ENCODE measurements at places on chromosomes 5 and 9.

DNA sequence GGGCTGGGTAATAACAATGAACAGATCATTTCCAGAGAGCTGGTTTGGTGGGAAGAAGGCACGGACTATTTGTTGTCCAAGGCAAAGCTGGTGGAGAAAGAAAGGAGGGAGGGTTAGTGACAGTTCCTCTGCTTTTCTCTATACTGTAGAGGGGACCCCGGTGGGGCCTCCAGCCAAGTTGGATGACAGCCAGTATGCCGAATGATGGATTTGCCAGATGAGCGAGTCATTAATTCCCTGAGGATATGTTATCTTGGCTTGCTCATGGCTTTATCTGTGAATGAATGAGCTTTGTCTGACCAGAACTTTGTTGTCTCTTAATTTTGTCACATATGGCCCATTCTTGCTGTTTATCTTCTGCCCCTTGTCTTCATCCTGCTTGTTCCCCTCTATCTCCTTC, 158.6 kb upstream of the GLRA1 start:
- no peak for DNase-seq

DNA sequence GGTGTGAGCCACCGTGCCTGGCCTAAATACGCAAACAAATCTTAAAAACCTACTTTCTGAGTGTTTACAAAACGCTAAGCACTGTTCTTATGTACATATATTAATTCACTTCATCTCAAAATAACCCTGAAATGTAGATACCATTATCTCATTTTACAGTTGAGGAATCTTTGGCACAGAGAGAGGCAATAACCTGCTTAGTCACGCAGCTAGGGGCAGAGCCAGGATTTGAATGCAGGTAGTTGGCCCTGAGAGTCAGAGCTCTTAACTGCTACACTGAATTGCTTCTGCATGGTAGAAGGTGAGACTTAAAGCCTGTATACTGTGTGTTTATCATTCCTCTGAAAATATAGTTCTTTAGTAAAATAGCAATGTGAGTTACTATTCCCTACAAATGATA, 21.9 kb downstream of the ARHGEF37 start:
- no peak for DNase-seq

DNA sequence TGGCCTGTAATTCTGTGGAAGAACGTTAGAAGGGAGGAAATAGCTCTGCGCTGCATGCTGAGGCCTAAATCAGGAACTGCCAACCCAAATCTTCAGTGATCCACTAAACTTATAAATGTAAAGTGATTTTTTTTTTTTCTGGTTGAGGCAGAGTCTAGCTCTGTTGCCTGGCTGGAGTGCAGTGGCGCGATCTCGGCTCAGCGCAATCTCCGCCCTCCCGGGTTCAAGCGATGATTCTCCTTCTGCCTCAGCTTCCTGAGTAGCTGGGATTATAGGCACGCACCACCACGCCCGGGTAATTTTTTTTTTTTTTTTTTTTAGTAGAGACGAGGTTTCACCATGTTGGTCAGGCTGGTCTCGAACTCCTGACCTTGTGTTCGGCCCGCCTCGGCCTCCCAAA, 717.4 kb upstream of the FAM174A start:
- DNase-seq = no peak

DNA sequence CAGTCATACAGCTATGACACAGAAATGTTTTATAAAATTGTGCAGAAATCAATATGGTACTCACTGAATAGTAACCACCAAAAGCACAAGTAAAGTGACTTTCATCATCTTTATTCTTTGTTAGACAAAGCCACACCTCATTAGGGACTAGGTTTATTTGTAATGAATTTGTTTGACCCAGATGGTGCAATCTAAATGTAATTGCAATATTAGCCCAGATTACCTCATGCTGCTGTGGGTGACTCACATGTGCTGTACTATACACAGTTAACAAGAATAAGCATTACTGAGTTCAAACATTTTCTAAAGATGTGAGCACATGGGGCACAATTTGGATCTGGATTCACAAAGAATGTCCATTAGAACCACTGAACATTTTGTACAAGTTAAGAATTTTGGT, 759.3 kb upstream of the TYRP1 start:
- DNase-seq = no peak

DNA sequence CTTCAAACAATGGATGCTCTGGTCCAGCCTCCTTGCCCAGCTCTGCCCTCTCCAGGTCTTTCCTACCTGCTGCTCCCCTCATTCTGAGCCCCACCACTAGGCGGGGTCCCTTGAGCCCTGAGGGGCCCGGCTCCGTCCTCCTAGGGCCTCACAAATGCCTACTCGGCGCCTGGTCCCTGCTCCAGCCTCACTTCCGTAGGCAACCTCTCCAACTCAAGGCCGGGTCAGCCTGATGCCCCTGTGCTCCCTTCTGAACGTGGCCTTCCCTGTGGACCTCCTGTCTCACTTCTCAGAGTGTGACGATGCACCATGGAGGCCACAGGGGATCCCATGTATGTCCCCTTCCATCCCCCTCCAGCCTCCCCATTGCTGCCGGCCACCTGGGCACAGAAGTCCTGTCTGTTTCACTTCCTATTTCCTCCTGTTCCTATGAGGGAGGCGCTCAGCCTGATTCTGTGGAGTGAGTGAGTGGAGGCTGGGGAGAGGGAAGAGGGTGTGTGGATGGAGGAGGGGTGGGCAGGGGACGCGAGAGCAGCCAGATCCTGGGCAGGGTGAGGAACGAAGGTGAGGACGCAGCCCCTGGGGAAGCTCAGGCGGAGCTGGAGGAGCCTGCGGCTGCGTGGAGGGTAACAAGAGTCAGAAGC, 127.2 kb upstream of the FAM120A start:
- DNase-seq = no peak

DNA sequence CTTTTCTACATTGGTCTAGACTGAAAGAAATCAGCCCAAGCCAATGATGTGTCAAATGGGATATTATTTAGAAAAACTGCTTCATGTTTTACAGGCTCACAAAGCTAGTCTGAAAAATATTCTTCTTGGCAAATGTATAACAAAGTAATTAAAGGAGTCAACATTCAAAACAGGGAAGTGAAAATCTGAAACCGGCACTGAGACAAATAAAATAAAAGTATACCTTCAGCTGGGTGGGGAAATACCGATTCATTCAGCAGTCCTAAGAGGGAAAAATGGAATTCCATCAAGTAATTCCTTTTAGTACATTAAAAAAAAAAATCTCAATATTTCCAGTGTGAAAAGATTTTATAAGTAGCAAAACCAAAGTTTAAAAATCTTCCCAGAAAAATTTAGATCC, 259.6 kb upstream of the SLC24A2 start:
- no peak for DNase-seq

- no peak for DNase-seq
Observed at GRCh38 chr5:33299621-33300208, 141.1 kb upstream of the TARS1 start.

- DNase-seq = no peak
Observed at GRCh38 chr5:116663081-116663480, 88.5 kb upstream of the SEMA6A start.

GRCh38 chr5:173751266-173751600, 134.8 kb upstream of the BOD1 start:
- DNase-seq = no peak

DNA sequence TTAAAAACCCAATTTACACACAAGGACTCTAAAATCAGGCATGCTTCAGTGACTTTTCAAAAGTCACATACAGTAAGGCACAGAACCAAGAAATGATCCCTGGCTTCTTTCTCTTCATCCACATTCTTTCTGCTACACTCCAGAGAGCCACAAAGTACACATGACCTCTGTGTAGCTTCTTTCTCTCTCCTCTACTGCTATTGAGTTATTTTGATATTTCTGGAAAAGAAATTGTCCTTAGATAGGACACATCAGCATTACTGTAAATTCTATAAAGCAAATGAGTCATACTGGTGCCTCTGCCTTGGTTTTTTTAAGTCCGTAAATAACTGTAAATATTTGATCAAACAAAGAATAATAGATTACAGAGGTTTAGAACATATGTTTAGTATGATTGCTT, 96.3 kb downstream of the KIAA0825 start:
- no peak for DNase-seq
